ENCODE measurements at places on chromosomes 6 and 20.

GRCh38 chr6:142458836-142459235 is 157.0 kb downstream of the ADGRG6 start:
- DNase-seq, result no peak

GRCh38 chr20:32742322-32743236 is 688 bp downstream of the COMMD7 start:
- no peak for DNase-seq

DNA sequence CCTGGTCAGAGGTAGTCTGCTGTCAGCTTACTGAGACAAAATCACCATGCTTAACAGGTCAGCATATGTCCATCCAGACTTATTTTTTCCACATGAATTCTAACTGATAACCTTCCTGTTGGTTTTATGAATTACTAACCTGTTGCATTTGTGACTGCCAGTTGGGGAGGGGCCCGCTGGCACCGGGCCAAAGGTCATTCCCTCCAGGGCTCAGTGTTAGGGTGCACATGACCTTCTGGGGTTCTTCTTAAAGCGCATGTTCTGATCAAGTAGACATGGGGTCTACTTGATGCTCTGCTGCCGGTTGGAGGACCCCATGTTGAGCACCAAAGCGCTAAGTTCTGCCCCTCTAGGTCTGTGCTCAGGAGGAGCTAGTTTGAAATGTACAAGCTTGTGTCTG is 15.6 kb downstream of the DUSP22 start:
- DNase-seq, result no peak

DNA sequence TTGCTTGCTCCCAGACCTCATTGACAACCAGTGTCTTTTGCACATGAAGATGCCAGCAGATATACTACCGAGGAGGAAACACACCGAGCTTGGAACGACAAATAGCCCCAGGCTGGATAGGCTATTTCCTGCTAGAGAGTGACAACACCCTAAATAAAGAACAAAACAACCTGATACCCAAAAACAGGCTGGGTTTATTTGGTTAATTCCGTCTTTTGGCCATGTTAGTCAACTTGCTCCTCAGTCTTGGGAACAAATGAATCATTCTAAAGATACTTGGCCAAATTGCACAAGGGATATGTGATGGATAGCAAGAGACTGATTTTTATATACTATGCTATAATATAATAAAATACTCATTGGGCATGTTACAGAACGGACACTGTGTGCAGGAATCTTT is 11.5 kb upstream of the MUC22 start:
- DNase-seq, result no peak

DNA sequence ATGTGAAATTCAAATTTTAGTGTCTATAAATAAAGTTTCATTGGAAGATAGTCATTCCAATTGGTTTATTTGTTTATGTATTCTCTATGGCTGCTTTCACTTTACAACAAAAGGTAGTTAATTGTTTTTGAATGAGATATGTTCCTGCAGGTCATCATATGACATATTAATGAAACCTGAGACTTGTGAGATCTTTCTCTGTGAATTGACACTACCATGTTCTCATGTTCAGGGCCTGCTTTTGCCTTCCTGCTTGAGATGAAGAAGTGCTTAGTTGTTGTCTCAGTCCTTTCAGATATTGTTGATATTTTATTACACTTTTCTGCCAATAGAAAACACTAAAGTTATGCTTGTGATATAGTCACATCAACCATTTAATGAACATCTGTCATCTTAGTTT is 132.5 kb downstream of the UTRN start:
- DNase-seq, result no peak

GRCh38 chr20:30489614-30490003 is 767.9 kb upstream of the DEFB115 start:
- no peak for DNase-seq

DNA sequence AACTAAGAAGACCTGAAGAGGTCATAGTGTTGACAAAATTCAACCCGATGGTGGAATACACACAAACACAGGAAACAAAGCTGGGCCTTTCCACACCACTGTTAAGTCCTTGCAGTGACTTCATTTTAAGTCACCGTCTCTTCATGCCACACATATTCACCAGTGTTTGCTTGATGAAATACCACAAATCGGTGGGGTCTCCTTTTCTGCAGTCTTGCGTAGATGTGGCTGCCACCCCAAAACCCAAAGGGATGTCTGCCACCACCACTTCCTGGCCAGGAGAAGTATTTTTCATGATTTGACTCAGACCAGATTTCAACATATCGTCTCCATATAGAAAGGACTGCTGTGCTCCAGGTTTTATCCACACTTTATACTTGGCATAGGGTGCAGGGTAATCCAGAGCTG is 11.0 kb upstream of the COL10A1 start:
- no peak for DNase-seq

GRCh38 chr20:31968291-31969126 is 558 bp downstream of the XKR7 start:
- DNase-seq, result no peak

- no peak for DNase-seq
These were observed 40.5 kb downstream of the ARMC2 start for GRCh38 chr6:108888745-108889144.

- no peak for DNase-seq
These were observed 201.2 kb upstream of the PDE10A start for GRCh38 chr6:165864218-165864617.

DNA sequence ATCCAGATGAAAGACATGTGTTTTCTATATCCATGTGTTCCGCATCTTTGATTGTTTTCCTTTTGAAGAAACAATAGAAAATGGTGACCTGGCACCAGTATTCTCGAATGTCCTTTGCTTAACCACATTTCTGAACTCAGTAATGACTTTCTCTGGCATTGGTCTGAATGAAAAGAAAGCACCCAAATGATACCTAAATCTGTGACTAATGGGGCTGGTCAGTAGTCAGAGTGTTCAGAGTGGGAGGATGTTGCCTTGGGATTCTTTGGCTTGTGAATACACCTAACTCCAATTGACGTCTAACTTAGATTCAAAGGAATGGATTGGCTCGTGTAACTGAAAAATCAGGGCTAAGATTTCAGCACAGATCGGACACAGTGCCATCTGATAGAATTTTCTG is 27.1 kb downstream of the PARD6B start:
- no peak for DNase-seq

DNA sequence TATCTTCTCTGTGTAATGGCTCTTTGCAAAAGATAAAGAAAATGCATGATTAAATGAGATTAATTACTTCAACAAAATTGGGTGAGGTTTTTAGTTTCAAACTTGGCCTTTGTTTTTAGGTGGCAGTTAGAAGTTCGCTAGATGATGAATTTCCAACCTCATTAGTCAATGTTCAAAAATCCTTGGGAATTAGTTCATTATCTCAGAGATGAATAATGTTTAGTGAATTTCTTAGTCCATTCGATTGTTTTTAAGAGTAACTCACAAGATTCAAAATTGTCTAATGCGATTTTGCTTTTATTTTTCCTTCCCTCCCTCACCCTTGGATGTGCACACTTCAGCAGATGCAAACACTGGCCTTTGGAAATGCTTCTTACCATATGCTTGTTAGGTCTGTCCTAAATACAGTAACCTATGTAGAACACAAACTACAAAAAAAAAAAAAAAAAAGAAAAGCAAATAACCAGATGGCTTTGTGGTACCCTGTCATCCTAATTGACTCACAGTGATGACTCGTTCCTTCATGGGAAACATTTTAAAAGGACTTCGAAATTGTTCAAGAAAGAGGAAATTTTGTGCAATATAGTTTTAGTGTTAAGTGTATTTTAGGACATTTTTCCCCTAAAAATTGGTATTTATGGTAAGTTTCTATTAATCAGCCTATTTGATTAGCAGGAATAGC is 66.7 kb downstream of the FAM229B start:
- no peak for DNase-seq

DNA sequence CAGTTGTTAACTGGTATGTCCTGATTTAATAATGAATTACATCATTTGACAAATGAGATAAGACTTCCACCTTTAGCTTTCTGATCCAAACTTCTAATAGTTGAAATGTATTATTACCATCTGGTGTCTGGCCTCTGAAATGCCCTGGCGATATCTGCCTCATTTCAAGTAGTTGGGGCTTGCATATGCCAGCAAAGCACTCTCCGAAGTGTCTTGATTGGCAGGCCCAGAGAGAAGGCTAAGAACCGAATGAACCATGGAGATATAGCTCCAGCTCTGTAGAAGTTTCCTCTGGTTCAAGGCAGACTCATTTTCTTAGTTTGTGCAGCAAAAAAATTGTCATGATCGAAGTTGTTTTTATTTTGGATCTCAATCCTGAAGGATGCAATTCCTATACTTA is 13.4 kb upstream of the HIVEP2 start:
- DNase-seq, result no peak

GRCh38 chr6:111980971-111981840 is 72.7 kb upstream of the CCN6 start:
- no peak for DNase-seq

GRCh38 chr6:150717419-150717818 is 117.7 kb downstream of the PLEKHG1 start:
- DNase-seq, result no peak

- no peak for DNase-seq
These were observed 2.3 kb upstream of the MTFR2 start for GRCh38 chr6:136252441-136252840.

All from GF-D8 (cell line).